ENCODE measurements at places on chromosomes 11 and 22. TPM values are rescaled to one million over a fixed set of nuclear protein-coding genes. Genes with fewer than 3 reads are reported as not detected.

PVALB gene
- not detected for total RNA-seq

RIMBP3B gene
- total RNA-seq = 0.07 TPM

NLRP14 gene
- not detected for total RNA-seq

PAX6 gene
- 1.1 TPM for total RNA-seq

MRGPRE gene
- 1.7 TPM for total RNA-seq

GLB1L2 gene
- total RNA-seq = 14.8 TPM

MS4A4A gene
- total RNA-seq = not detected

OR10D3 gene
- not detected for total RNA-seq

KRTAP5-7 gene
- not detected for total RNA-seq

CELSR1 gene
- total RNA-seq = 180 TPM

ARL14EP gene
- total RNA-seq = 22.7 TPM

DNA sequence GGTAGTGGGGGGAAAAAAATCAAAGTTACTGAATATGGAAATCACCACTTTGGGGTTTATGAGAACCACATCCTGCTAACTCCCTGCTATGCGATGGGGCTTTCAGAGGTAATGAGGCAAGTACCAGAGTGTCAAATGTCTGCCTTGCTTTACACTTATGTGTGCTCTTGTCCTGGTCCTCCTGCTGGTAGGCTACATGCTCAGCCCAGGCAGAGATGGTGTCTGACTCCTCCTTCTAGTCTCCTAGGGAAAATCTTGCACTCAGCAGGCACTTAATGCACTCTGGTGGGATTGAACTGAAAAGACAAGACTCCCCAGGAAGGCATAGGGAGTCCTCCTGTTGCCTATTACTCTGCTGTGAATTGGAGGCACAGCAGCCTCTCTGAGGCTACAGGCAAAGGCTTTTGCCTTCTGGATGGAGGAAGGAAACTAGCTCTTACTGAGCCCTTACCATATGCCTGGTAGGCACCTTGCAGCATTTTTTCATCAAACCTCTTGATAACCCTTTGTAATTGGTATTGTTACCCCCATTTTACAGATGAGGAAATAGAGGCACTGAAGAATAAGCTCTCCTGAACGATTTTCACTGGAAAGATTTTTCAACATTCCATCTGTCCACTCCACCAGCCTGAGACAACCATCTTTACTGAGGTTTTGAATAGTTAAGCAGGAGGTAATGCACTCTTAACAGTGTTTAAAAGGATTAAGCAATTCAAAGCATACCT, 132.1 kb upstream of the PAX6 start:
- DNase-seq = no peak

DNA sequence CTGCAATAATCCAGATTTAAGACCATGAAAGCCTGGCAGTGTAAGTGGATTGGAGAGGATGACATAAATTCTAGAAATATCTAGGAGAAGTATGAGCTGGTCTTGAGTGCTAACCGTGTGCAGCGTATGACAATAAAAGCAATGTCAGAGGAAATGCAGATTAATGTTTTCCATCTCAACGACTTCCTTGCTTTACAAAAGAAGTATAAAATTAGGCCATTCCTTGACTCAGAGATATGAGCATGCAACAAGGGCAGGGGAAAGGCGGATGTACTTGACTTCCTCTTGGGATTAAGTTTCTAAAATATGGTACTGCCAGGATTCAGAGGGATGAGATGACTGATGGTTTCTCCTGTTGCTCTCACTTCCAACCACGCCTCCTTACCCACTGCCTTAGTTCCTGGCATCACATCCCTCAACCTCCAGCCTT, 32.3 kb downstream of the ADAMTS15 start:
- DNase-seq = no peak

DNA sequence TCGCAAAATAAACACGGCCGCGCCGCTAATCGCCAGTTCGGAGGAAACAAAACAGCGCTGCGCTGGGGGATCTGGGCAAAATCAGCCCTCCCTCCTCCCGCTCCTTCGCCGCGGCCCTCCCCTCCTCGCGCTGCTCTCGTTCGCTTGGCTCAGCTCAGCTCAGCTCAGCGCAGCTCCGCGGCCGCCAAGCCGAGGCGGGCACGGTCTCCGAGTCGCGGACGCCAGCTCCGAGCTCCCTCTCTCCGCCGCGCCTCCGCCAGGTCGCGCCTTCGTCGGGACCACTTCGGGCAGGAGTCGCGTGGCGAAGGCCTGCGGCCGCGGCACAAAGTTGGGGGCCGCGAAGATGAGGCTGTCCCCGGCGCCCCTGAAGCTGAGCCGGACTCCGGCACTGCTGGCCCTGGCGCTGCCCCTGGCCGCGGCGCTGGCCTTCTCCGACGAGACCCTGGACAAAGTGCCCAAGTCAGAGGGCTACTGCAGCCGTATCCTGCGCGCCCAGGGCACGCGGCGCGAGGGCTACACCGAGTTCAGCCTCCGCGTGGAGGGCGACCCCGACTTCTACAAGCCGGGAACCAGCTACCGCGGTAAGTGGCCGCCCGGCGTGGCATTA, at the start of gene SPON1:
Gene SPON1 (plus strand): TSS at position 162 of the 607 bp plus-strand sequence. CDS start 182 bp downstream, at position 344.
- no peak for DNase-seq

GRCh38 chr11:132139181-132139580, 768.8 kb downstream of the NTM start:
- no peak for DNase-seq

DNA sequence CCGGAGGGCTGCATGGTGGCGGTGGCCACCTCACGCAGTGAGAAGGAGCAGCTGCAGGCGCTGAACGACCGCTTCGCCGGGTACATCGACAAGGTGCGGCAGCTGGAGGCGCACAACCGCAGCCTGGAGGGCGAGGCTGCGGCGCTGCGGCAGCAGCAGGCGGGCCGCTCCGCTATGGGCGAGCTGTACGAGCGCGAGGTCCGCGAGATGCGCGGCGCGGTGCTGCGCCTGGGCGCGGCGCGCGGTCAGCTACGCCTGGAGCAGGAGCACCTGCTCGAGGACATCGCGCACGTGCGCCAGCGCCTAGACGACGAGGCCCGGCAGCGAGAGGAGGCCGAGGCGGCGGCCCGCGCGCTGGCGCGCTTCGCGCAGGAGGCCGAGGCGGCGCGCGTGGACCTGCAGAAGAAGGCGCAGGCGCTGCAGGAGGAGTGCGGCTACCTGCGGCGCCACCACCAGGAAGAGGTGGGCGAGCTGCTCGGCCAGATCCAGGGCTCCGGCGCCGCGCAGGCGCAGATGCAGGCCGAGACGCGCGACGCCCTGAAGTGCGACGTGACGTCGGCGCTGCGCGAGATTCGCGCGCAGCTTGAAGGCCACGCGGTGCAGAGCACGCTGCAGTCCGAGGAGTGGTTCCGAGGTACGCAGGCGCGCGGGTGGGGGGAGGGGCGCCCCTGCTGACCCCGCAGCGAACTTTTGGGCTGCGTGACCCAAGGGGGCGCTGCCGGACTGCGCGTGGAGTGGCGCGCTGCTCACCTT, 670 bp downstream of the NEFH start:
- DNase-seq = no peak

DNA sequence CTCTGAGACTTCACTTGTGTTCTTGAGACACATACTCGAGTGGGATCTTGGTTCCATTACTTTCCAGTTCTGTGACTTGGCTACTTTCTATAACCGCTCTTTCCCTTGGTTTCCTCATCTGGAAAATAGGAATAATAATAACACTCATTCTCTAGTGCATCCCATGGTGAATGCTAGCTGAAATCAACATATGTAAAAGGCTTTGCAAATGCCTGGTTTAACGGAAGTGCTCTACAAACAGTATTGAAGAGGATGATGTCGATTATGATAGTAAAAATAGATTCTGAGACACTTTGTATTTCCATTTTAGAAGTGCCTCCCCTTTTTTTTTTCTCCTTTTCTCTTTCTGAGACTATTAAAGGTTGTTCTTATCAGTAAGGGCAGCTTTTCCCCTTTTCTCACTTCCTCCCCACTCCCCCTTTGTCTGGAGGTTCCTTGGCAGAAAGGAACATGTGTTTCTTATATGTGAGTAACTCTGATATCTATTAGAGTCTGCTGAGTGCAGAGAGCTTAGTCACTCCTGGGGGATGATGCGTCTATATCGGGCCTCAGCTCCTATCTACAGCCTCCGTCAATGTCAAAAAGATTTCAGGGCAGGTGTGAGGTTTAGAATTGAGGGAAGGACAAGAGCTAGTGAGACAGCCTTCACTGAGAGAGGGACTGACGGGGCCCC, 489.3 kb downstream of the NTM start:
- no peak for DNase-seq

GRCh38 chr11:95228081-95228749, 2.8 kb downstream of the SESN3 start:
- DNase-seq = no peak

- no peak for DNase-seq
Observed at GRCh38 chr11:133842053-133842452, 3.3 kb downstream of the SPATA19 start.

- DNase-seq = no peak
Observed at GRCh38 chr11:122633219-122633829, 22.2 kb upstream of the UBASH3B start.

DNA sequence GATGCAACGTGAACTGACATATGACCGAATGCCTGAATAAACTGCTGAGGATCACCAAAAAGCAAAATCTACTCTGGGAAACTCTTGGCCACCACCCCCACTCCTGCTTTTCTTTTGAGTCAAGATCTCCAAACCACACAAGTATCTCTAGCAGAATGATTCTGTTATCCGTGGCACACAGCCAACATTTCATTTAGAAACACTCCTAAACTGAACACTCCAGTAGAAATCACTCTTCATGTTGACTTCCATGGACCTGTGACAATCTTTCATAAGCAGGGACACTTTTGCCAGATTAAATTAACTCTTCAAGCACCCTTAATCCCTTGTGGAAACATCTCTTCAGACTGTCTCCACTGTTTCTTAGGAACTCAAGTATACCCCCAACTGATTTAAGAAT, 44.4 kb downstream of the VSIG10L2 start:
- peak; percentile 28 for DNase-seq

GRCh38 chr11:134068829-134069425, at the start of gene JAM3:
Gene JAM3 (plus strand): TSS chr11:134069072. CDS start chr11:134069084, 12 bp downstream.
- DNase-seq = peak; percentile 68

DNA sequence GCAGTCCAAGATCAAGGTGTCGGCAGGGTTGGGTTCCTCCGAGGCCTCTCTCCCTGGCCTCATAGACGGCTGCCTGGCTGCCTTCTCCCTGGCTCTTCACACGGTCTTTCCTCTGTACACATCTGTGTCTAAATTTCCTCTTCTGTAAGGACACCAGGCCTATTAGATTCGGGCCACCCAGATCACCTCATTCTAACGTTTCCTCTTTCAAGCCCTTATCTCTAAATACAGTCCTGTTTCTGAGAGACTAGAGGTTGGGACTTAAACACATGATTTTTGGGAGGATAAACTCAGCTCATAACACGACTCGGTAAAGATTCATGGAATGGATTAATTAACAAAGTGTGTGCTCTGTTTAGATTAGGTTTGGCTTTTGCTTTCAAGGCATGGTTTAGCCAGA, 136.0 kb upstream of the SORL1-AS1 start:
- DNase-seq = no peak

- DNase-seq = no peak
Observed at GRCh38 chr11:106848526-106848925, 169.8 kb downstream of the GUCY1A2 start.

GRCh38 chr11:86047275-86047991, 21.5 kb downstream of the PICALM start:
- DNase-seq = peak; percentile 29

- no peak for DNase-seq
Observed at GRCh38 chr22:42289671-42290541, 19.5 kb upstream of the TCF20 start.

- no peak for DNase-seq
Observed at GRCh38 chr11:116219171-116219635, 553.6 kb downstream of the BUD13 start.

DNA sequence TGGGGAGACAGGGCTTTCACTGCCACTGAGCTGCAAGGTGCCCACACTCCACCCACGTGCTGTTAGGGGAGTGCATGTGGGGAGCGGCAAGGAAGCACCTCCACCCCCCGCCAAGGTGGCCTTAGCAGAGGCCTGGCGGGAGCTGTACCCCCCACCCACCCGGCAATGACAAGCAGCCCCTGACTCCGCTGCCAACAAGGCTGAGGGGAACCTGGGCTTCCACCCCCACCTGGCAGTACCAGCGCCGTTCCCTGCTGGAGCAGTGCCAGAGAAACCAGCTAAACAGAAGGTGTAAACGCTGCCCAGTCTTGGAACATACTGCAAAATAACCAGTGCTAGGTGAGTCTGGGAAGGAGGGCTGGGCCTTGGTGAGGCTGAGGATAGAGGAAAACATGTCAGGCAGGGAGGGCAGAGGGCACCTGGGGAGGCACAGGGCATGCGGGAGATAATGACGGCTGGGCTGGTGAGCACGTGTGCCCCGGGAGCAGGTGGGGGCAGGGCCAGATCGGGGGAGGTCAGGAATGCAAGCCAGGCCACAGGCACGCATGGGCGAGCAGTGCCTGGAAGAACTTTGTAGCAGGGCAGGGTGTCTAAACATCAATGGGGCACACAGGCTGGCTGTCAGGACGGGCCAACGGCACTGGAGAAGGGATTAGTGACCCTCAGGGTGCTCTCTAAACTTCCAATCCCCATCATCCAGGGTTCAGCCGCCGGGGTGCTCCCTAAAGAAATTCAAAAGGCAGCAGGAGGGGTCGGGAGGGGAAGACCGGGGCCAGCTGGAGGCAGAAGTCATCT, 6.6 kb downstream of the CERK start:
- no peak for DNase-seq

DNA sequence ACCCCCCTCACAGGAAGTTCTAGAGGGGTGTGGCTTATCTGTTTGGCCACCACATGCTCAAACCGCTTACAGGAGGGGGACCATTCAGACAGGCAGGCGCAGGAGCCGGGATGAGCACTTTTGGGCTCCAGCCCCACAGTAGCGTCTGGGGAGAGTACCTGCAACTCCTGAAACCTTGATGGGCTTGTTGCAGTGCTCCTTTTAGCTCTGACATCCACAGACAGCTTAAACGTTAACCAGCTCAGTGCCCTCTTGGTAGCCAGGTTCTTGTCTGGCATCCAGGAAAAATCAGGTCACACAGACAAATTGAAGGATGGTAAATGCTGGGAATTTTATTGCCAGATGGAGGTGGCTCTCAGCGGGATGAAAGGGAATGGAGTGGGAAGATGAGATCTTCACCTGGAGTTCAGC, 326.3 kb downstream of the ETS1 start:
- no peak for DNase-seq

- no peak for DNase-seq
Observed at GRCh38 chr22:28222976-28223745, 304.1 kb upstream of the PITPNB start.

GRCh38 chr11:64881476-64881875, 3.1 kb upstream of the EHD1 start:
- DNase-seq = no peak

DNA sequence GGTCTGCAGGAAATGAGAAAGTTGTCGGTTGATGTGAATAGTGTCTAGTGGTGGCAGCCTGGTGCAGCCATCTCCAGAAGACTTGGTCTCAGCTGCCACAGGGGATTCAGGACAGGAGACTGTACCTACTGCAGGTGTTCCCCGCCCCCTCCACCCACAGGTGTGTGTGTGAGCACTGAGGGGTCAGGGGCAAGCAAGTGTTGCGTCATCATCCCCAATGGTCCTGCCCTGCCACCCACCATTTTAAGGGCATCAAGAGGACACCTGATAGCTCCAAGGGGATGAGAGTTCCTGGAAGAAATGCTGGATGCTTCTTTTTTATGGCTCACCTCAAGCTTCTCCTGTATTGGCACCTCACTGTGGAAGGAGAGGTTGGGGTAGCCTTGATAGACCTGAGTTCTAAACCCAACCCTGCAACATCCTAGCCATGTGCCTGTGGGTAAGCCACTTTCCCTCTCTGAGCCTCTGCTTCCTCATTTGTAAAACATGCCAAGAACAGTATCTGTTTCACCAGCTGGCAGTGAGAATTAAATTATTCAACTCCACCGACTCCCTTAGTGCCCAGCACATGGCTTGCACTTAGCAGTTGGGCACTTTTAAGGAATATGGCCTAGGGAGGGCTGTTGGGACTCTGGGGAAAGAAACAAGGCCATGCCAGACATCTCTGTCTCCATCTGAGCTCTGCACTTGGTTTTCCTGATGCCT, 6.1 kb downstream of the C11orf91 start:
- DNase-seq = no peak
